GM23338 (cell line): ENCODE measurements at places on chromosomes 4 and X.
A peak's percentile ranks its signal among the peaks of the same experiment; 100 is the strongest.

DNA sequence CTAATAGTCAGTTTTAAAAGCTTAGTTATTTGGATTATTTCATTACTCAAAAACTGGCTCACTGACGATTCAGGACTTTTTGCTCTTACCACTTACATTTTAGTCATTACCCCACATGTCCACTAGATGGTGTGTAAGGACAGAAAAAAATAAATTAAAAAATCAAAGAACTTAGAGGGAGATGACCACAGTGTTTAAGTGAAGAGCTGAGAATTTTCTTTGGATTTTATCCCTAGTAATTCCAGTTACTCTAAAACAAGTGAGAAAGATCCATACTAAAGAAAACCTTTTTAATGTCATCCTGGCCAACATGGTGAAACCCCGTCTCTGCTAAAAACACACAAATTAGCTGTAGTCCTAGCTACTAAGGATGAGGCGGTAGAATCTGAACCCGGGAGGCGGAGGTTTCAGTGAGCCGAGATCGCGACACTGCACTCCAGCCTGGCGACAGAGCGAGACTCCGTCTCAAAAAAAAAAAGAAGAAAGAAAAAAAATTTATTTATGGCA, 26.4 kb upstream of the TMPRSS11B start:
- DNase-seq = peak; percentile 70

GRCh38 chr4:3766785-3767569, 792 bp downstream of the ADRA2C start:
- peak; percentile 89 for DNase-seq

GRCh38 chr4:1512738-1513660, 106.8 kb upstream of the NKX1-1 start:
- DNase-seq = peak; percentile 85

DNA sequence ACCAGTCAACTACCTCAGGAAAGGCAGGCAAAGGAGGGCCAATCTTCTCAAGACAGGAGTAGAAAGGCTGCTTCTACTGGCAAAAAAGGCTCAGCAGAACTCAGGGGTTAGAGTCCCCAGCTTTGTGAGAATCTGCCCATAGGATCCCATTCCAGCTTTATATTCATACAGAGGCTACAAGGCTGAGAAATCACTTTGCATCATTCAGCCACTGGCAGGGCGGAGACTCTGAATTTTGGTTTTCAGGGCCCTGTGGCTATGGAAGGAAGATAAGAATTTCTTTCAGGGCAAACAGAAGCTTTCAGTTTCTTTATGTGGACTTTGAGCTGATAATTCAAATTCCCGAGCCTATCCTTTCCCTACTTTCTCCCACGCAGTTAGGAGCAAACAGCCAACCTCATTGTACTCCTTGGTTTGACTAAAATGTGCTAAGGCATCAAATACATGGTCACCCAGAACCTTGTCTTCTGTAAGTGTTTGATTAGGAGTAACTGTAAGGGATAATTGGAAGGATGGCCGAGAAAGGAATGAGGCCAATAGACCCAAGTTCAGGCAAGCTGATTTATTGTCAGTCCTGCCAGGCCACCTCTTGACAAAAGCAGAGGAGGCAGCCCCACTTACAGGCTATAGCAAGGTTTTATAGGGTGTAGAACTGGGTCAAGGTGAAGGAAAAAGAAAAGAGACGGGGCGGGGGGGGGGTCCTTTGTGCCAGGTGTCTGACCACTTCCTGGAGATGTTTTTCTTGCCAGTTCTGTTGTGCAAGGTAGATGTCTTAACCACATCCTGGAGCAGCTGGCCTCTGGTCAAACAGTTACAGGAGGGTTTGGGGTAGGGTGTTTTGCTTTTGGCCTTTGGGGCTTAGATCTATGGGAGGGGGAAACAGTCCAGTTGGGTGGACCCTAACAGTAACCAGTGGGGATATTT, 165.3 kb upstream of the PPP1R2C start:
- no peak for DNase-seq

DNA sequence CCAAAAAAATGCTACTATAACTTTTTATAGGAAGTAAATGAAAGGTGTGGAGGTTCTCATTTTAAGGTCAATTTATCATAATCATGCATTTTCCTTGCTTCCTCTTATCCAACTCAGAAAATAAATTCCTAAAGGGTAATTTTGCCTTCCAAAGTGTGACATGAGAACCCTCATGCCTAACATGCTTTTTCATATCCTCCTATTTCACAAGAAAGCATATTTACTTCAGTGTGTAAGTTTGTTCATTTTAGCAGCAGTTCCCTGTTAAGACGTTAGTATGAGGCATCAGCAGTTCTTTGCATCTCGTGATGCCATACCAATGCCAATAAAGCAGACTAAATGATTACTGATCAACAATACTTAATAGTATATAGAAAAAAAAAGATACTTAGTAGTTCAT, 18.4 kb downstream of the WDFY3 start:
- DNase-seq = no peak

DNA sequence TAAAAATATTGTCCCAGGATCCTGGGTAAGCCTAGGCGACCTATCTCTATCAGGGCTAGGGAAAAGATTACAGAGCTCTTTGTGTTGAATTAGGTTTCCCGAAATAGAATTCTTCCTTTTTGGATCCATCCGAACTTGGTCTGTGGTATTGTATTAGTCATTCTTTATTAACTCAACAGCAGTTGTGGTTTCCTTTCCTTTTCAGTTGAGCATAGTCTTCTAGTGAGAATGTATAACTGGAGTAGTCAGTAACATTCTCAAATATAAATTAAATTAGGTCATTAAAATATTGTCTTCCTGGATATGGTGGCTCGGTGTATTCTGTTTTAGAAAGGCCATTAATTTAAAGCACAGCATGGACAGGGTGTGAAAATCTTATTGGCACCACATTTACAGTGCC, 520.4 kb downstream of the NLGN4X start:
- no peak for DNase-seq

DNA sequence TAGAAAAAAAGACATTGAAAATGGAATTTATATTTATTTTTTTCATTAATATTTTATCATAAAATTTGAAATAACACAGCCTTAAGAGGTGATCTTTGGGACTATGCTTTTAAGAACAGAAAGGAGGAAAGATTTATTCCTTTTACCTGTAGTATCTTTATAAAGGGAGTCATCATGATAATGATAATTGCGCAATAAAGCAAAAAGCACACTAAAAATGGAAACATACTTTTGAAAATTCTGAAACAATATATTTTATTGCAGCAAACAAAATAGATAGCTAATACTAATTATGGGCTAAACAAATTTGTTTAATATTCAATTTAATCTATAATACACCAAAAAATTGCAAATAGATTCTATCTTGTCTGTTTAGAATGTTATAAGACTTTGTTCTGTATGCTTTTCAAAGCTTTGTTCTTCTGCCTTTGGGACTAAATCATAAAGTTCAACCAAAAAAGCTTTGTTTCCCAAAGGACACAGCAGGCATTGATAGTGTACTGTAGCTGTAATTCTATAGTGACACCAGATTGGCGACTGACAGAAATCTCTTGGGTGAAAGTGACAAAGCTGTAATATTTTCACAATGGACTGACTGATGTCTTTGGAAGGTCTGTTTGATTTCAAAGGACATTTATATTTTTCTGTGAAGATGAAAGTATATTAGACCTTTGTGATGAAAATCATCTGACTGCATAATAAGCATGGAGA, 2156.6 kb upstream of the TENM3 start:
- no peak for DNase-seq

DNA sequence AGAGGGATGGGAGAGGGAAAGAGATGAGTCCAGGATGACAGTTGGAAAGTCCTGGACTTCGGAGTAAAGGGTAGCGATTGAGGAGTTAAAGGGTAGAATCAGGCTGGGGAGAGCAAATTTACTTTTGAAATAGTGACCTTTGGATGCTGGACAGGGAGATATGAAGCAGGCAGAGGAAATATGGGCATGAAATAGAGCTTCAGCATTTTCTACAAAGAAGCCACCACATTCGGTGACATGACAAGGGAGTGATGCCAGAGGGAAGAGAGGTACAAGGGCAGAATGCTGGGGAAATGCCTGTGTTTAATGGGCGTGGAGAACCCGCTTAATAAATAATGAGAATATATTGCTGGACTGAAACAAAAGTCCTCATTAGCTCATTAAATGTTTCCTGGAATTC, 92.7 kb downstream of the TBL1X start:
- no peak for DNase-seq

- no peak for DNase-seq
These were observed 21.7 kb upstream of the DCLK2 start for GRCh38 chr4:150056569-150056968.

DNA sequence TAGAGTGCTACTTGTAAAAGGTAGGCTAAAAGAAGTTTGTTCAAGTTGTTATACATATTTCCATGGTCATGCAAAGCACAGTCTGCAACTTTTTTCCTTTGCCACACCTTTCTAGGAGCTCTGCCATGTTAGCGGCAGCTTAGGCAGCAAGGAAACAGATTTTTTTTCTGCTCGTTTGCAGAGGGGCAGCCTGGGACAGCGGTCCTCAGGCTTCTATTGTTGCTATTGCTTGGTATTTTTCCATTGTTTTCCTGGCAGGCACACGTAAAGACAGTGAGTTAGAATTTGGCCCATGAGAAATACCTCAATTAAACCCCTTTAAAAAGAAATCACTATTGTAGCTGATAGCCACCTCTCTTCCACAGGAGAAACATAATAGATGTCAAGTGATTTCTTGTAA, 391.4 kb downstream of the SH2D1A start:
- DNase-seq = peak; percentile 10

GRCh38 chrX:65644621-65645289, 22.7 kb upstream of the MSN start:
- DNase-seq = no peak

GRCh38 chr4:30952526-30953219, 232.5 kb downstream of the PCDH7 start:
- DNase-seq = no peak

GRCh38 chr4:26860922-26861433, 337 bp downstream of the STIM2 start:
- DNase-seq = peak; percentile 54

DNA sequence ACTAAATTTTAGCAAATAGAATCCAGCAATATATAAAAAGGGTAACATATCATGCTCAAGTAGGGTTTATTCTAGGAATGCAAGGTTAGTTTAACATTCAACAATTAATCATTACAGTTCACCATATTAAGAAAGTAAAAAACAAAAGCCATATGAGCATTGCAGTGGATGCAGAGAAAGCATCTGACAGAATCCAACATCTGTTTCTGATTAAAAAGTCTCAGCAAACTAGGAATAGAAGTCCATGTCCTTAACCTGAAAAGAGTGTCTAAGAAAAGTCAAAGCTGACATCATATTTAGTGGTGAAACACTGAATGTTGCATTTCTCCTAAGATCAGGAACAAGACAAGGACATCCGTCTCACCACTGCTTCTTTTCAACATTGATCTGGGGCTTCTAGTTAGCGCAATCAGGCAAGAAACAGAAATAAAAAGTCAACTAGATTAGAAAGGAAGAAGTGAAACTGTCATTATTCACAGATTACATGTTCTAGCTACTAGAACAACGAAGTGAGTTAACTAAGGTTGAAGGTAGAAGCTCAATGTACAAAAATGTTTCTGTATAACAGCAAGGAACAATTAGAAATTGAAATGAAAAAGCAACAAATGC, 49.3 kb downstream of the MRPL1 start:
- DNase-seq = no peak

DNA sequence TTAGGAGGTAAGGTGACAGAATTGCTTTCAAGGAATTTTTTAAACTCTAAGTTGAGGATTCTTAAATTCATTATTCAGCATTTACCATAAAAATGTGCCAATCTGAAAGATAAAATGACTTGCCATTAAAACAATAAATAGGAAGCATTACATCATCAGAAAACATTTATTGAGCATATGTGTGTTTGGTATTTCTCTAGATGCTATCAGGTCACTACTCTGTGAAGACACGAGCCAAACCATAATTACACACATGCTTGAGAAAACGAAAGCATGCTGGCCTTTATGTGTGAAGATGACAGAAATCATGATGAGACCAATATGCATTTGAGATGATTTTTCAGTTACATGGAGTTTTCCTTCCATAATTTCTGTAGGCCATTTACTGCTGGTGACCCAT, 12.3 kb upstream of the IL21 start:
- no peak for DNase-seq

DNA sequence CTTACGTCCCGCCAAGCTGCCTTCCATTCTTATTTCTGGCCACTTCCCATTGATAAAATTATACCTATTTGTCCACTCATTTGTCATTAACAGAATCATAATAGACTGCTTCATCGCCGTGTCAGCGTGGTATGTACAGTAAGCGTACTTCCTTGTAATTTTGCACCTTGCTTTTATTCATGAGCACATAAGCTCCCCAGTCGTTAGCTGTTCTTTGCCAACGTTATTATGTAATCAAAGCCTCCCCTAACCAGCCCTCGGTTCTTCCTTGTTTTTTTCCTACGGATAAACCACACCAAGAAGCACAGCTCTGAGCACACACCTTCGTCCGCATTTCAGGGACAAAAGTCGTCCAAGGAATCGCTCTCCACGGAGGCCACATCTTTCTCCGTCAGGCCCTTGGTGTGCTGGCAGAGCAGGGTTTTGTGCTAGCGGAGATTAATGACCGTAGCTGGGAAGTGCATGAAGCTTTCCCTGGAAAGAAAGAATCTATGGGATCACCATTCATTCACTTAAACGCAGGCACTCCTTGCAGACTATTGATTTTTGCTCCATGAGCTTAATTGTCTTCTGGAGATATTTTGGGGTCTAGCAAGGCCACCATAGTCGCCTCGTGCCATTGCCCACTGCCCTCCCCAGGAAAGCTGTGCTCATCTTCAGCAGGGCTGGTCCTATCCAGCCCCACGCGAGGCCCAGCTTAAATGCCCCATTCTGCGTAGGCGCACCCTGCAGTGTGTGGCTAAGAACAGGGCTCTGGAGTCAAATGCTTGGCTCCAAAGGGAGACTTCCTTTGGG, 200.9 kb upstream of the PSAPL1 start:
- DNase-seq = no peak
